ENCODE measurements at places on chromosomes 13 and 19. TPM values are rescaled to one million over a fixed set of nuclear protein-coding genes. Genes with fewer than 3 reads are reported as not detected.

GRCh38 chr19:11374433-11375142 is at the start of gene SWSAP1:
Gene SWSAP1, plus strand, starts transcription at chr19:11374666. Its CDS starts 15 bp downstream, at chr19:11374681.
- DNase-seq = peak; percentile 99

The CCDC8 gene
- total RNA-seq = 17.7 TPM

GRCh38 chr19:50790922-50791467 is 780 bp downstream of the ACP4 start:
- no peak for DNase-seq

DNA sequence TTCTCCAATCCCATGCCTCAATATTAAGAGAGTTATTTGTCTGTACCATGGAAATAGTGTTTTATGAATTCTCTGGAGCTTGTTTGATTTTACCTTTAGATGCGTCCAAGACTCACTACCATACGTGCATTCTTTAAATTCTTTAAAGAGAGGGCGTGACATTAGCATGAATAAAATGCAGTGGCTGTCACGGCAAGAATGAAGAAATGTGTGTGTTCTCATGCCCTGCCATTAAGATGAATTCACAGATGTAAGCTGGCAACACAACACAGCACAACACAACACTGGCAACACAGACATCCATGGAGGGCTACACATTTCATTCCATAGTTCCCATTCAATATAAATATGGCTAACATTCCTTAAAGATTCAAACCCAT is 213.4 kb downstream of the ENOX1 start:
- no peak for DNase-seq

- DNase-seq = no peak
Observed at GRCh38 chr19:19427944-19428343, 22.5 kb downstream of the GATAD2A start.

DNA sequence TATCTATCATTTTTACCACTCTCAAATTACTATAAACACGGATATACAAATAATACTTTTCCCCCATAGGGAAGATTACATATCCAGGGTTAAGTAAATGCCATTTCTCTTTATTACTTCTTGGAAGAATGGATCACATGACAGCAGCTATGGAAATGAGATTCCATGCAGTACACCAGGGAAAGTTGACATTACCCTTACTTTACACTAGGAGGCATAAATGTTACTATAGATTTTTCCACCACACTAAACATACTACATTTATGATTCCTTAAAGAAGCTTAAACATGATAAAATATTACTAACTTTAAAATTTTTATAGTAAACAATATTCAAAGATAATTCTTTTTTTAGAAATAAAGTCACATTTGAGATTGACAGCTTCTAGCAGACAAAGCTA is 611.4 kb downstream of the PCDH9 start:
- no peak for DNase-seq

DNA sequence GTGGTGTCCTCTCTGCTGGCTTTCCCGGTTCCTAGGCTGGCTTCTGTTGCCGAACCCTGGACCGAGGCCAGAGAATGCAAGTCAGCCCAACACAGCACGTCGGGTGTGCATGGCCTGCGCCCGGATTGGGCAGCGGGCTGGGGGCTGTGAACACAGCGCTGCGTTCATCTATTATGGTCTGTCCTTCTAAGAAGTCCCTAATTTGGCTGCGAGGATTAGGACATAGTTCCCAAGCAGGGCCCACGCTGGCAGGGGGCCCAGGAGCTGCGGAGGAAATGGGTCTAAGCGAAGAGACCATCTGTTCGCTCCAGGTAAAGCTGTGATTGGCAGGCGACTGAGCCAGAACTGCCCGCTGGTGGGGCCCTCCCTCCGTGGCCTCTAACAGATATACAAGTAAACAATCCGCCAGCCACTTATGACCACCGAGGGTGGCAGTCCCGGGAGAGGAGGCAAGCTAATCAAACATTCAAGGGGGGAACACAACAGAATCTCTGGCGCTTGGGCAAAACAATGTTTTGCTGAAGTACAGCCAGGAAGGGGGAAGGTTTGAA is 6.0 kb downstream of the SYCE2 start:
- peak; percentile 92 for DNase-seq

DNA sequence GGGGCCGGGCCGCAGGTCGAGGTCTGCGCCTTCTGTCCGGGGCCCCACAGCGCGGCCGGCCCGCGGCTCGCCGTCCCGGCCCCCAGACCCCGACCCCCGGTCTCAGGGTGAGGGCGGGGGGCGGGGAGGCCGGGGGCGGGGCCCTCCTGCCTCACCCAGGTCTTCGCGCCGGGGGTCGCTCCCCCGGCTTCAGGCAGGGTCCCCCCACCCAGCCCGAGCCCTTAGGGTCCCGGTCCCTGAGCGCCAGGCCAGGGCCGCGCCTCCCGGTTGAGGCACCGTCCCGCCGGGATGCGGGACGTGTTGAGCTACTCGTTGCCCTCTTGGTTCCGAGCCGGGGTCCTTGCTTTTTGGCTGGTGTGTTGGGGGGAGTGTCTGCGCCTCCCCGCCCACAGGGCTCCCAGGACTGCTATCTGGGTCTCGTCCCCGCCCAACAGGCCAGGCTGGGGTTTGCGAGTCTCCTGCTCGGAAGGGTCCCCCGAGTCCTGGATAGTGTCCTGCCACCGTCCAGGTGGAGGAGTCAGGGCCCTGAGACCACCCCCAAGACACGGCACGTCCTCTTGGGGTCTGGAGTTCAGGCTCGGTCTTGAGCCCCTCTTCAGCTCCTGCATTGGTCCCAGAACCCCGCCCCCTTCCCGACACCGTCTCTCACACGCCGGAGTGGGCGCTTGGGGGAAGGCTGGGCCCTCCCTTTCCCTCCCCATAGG is 452 bp downstream of the PIAS4 start:
- DNase-seq = no peak

Data from posterior vena cava (tissue), 2 donors.